ENCODE measurements at places on chromosomes 7 and 10. TPM values are rescaled to one million over a fixed set of nuclear protein-coding genes. Genes with fewer than 3 reads are reported as not detected.

The SPDYE2B gene
- total RNA-seq = not detected

The CPA4 gene
- total RNA-seq = not detected

The TMEM273 gene
- total RNA-seq = 2.2 TPM

The GIMAP7 gene
- total RNA-seq = 48.4 TPM

The STAG3 gene
- total RNA-seq = 4.0 TPM

Measured in CD4-positive, alpha-beta T cell (primary cell).